ENCODE measurements at places on chromosomes 5 and 9.

DNA sequence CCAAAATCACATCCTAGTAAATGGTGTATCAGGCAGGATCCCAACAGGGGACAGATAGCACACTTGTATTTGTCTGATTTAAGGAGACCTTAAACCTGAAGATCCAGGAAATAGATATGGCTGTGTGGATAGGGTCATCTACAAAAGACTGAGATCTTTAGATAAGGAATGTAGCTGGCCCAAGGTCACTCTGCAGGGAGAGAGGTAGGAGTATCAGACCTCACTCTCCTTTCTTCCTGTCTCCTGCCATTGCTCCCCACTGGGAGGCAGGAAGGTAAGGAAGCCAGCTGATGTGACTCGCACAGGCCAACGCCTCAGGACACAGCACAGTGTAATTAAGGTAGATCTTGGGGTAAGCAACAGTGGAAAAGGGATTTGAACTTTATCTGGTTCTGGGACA lies 85.8 kb downstream of the PLPPR1 start:
- DNase-seq = no peak

- DNase-seq = no peak
These were observed 77.1 kb upstream of the GOLM1 start for GRCh38 chr9:86176468-86176867.

DNA sequence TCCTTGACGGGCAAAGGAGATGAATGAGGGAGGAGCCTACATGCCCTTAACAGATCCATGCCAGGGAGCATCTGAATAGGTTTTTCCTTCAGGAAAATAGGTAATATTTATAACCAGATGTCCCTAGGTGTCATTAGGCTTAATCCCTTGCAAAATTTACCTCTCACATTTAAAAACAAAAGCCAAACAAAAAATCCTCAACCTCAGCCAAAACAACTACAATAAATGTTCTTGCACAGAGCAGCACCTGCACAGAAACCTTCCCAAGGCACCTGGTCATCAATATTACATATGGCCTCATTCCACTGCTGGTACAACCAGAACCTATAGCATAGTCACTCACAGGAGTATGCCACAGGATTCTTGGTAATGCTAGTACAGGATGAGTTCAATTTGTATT lies 30.1 kb downstream of the SLC38A9 start:
- DNase-seq = no peak

- no peak for DNase-seq
These were observed 41.3 kb downstream of the VPS13A start for GRCh38 chr9:77218612-77219011.

DNA sequence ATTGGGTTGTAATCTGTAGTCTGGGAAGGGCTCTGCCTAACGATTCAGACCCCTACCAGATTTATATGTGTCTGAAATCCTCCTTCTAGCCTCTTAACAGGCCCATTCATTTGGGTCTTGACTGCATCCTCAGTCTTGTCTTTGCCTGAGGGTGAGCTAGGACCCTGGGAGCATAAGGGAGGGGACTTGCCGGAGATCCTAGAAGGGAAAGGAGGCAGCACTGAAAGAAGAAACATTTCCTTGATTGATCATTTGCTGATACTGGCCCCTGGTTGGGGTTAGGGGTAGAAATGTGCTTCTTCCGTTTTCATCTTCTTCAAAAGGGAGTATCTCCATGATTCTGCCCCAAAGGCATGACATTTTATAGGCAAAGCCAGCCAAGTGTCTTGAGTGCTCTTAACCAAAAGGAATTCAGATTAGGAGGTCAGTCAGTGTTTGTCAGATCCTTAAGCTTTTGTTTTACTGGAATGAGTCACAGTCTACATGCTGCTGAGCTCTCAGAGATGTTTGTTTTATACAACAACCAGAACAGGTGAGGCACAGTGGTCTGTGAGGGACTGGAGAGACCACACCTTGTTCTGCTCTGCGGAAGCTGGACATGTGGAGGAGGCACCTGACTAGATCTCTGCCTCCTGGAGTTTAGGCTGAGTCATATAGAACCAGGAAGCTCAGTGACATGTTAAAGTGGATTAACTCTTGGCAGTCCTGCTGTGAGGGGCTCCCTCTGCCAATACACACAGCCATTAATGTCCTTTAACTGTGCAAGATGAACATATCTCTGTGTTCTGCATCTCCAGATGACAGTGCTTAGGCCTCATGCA lies 37.7 kb downstream of the PCDHAC2 start:
- DNase-seq = no peak

DNA sequence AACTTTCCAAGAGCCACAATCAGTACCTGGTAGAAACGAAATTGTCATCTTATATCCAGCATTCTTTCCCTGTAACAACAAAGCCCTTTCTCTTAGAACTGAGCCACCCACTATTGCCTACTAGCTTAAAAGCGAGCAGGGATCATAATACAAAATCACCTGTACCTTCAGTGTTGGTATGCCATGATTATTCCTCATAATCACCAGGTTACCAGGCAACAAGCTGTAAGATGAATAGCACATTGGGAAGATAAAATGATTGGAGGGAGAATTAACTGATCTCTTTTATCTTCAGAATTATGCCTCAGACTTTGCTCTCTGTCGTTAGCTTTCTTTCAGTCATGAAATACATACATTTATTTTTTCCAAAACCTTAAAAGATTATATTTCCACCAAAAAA lies 345.6 kb downstream of the PRELID2 start:
- DNase-seq = no peak

DNA sequence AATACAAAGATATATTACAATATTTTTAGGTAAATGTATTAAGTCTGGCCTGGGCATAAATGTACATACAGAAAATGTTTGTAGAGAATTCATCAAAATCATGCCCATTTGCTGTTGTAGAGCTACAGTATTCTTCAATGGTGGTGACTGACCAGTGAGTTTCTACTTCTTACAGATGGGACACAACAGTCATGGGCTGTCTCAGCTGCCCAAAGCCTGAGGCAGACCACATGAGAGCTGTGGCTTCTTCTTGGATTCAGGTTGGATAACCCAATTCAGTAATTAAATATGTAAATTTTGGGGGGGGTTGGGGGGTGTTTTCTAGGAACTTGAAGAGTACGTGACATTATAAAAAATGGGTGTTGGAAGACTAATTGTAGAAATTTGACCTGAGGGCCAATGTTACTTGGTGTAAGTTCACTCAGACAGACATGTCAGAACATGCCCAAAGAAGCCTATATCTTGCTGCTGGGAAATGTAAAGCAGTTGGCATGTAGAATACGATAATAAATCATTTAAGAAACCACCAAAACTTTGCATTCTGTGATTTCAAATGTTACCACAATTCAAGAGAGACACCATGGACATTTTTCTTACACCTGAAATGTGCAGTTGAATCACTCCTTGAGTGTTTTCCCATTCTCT lies 17.9 kb downstream of the STARD4 start:
- DNase-seq = no peak

DNA sequence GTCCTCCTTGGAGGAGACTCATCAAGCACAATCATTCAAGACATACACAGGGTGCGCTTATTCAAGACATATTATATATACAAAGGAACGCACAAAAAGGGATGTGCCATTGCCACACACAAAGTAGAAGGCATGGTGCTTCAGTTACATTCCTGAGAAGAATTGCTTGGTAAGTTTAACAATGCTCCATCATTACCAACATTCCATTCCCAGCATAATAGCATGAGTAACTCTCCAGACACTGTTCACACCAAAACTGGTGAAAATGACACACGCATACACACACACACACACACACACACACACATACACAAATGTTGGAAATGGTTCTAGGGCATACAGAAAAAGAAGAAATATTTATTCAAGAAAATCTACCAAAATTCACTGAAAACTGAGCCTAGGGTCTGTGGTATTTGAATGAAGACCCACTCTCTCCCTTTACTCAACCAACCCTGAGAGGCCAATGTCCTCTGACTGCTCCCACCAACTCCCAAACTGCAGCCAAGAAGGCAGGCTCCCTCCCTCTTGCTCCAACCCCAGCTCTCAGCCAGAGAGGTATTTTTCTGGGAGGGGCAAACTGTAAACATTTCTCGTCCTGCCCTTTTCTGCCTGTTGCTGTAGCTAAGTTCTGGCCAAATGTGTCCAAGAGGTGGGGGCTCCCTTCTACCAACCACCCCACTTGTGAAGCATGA lies 19.9 kb downstream of the UGT3A1 start:
- DNase-seq = no peak

DNA sequence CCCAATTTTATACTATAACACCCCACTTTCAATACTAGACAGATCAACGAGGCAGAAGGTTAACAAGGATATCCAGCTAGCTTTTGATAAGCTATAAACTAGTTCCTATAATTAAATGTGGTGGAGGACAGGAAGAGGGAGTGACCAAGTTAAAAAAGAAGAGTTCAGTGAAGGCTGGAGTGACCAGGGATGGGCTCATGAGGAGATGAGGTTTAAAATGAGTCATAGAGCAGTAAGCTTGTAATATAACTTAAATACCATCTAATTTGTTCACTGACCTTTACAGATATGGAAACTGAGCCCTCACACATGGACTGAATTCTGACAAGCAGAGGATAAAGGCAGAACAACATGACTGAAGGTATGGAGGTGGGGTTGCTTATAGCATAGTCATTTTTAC lies 284.5 kb downstream of the SPATA31D1 start:
- no peak for DNase-seq

GRCh38 chr9:124840300-124840833 lies 12.9 kb upstream of the WDR38 start:
- DNase-seq = no peak

DNA sequence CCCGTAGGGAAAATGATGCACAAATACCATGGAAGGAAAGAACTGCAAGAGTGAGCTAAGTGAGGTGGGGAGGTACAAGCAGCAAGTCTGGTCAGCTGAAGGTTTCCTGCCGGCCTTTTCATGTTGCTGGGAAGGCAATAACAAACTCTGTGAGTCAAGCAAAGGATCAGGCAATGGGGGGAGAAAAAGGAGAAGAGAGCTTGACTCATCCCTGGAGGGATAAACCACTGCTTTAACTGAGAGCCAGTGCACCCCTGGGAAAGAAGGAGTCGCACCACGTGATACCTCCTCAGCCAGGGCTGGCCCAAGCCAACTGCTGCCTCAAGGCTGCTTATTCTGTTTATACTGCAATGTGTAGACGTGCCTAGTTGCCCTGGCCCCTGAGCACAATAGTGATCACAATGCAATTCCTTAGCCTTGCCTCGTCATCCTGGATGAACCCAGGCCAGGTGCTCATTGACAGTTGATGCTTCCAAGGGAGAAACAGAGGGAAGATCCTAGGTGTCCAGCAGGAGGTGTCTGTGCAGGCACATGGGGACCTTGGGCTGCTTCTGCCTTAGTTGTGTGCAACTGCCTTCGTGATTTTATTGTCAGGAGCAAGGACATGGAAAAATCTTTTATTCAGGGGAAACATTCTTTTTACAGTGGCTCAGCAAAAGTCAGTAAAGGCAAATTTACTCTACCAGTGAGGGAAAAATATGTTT lies 203.0 kb upstream of the TUT7 start:
- no peak for DNase-seq

Measured in central memory CD8-positive, alpha-beta T cell (primary cell).